ENCODE measurements at places on chromosomes 5 and 9. TPM values are rescaled to one million over a fixed set of nuclear protein-coding genes. Genes with fewer than 3 reads are reported as not detected.

- DNase-seq = peak; percentile 19
Measured at GRCh38 chr5:95530416-95530815, 24.4 kb downstream of the SKIC3 start.

DNA sequence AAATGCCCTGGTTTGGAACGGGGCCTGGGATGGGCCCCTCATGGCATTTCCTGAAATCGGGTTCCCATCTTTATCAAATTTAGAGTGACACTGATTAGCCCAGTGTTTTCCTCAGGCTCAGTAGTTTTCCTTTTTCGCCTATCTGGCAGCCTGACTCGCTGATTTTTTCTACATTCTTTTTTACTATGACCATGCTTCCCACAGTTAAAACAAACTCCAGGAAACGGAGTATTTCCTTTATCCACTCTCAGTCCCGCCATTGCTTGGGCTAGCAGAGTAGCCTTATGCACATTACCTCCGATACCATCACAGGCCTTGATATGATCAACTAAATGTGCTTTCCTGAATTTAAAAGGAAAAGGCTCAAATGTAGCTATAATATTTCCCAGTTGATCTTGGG, 5.5 kb downstream of the OR1Q1 start:
- DNase-seq = peak; percentile 35

DNA sequence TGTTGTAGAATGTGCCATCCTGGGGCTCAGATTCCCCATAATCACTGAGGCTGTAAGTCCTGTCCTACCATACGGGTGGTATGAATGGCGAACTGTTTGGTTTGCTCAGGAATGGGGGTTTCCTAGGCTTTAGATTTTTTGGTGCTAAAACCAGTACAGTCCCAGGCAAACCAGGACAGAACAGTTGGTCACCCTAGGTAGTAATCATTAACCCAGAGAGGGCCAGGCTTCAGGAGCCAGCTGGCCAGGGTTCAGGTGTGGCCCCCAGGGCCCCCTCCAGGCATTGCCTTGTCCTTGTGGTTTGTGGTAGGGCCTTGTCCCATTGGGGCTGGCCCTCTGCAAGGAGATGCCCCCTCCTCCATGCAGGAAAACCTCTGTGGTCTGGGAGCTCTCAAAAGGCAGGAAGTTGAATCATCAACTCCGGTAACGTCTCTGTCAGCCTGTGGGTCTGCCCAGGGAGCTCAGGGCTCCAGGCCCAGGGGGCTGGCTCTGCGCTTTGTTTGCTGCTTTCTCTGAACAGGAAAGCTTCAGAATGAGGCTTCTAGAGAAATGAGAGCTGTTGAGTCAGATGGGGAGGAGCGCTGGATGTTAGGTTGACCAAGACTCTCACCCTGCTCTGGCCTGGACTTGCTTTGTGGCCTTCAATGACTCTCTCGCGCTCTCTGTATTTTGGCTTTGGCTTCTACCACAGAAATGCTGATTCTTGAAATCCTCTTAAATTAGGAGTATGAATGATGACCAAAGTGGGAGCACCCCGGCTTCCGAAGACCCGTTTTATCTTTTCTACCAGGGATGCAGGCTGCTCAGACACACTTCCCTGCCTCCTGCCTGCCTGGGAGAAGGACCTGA, 22.2 kb upstream of the JADE2 start:
- peak; percentile 77 for DNase-seq

DNA sequence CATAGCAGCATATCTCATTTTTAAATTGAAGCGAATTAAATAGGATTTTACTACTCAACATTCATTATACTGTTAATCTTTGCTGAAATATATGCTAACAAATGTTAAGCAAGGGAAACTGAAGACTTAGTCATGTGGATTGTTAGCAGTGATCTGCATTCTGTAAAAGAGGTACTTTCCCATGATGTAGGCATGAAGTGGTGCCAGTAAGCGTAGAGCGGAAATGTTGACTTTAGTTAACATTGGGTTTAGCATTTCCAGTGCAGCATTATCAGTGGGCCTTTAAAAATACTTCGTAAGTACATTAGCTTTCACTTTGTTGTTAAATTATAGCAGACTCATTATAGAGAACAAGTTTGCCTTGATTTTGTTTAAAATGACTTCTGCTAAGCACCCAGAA, 130.3 kb downstream of the CDC42SE2 start:
- peak; percentile 96 for DNase-seq

GRCh38 chr9:121059998-121060636, 10.0 kb upstream of the C5 start:
- DNase-seq = peak; percentile 51

DNA sequence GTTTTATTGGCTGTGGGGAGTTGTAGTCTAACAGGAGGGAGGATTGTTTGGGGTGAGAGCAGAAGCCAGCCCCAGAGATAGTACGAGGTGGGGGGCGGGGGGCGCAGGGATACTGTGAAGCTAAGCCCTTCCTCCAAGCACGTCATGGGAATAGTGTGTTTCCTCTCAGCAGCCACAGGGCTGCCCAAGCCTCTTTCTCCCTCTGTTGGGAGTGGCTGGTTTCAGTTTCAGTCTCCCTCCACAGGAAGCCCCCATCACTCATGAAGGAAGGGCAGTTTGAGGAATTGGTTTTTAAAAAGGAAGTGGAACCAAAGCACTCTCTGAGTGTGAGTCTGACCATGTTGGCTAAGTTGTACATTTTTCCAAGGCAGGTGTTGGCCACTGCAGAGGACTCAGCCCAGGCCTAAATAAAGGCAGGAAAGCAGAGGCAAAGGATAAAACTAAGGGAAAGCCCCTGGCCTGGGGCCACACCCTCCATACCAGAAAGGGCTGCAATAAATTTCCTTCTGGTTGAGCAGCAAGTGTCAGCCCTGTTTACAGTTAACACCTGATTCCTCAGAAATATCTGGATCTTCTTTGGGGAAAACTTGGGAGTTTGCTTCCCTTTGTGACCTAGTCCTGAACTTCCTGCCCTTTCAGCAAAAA, 3.2 kb downstream of the RAB24 start:
- DNase-seq = peak; percentile 92

- DNase-seq = no peak
Measured at GRCh38 chr9:11159318-11159862, 546.6 kb upstream of the PTPRD start.

GRCh38 chr5:74380193-74380592, 260.3 kb downstream of the ENC1 start:
- no peak for DNase-seq

DNA sequence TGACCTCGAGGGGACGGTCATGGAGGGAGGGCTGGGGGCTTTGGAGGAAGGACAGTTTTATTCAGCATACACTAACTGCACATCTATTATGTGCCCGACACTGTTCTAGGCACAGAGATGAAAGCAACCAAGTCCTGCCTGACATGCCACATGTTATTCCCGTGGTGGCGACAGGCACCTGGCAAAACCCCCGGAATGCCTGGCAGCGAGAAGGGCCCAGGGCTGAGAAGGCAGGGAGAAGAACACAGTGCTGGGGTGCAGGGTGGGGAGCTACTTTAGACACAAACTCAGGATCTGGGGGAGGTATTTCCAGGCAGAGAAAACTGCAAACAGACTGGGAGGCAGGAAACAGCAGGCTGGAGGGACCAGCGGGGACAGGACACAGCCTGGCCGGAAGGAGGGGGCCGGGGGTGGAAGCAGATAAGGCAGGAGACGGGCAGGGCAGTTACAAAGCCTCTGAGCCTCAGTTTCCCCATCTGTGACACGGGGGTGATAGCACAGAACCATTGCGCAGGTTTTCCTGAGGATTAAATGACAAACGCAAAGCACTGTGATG, 77.7 kb downstream of the STK10 start:
- DNase-seq = peak; percentile 50

- peak; percentile 14 for DNase-seq
Measured at GRCh38 chr5:100647461-100648230, 112.5 kb downstream of the FAM174A start.

- DNase-seq = no peak
Measured at GRCh38 chr5:73121119-73121463, 716 bp downstream of the TMEM171 start.

The F2RL2 gene
- 0.25 TPM for total RNA-seq

DNA sequence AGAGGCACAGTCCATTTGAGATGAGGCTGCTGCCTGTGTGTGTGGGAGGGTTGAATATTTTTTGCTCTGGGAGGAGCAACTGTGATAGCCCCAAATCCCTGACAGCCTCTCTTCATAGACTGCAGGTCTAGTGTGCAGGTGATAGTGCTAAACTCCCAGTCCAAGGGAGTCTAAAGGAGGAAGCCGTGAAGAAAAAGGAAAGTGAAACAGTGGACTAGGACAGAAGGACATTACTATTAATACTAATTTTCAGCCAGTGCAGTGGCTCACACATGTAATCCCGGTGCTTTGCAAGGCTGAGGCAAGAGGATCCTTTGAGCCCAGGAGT, 295.0 kb downstream of the PDE4D start:
- DNase-seq = no peak

- DNase-seq = no peak
Measured at GRCh38 chr9:87639949-87640348, 86.0 kb upstream of the CTSL start.

The PDLIM7 gene
- 31.5 TPM for total RNA-seq

The PCDHA5 gene
- under 0.01 TPM for total RNA-seq

GRCh38 chr5:175922192-175922885, 45.8 kb downstream of the THOC3 start:
- DNase-seq = no peak

The QRFP gene
- total RNA-seq = not detected

DNA sequence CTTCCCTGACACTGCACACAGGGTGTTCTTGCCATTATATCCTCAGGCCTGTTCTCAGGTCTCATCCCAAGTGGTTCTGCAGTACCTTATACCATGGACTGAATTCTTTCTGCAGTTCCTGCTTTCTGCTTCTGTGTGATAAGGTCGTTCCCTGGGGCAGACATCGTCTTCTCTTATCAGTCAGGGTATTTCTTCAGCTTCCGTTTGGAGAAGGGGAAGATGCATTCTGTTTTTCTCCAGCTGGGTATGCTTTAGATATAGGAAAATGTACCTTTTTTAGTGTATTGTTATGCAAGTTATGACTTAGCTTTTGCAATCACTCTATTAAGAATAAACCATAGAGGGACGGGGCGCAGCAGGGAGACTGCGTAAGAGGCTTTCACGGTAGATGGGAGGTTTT, 31.1 kb downstream of the RALGPS1 start:
- DNase-seq = no peak

The FOXD4L4 gene
- 0.13 TPM for total RNA-seq

The FOXI1 gene
- total RNA-seq = not detected

The ADRB2 gene
- 10.7 TPM for total RNA-seq

GRCh38 chr9:123322273-123323195, 33.5 kb upstream of the CRB2 start:
- no peak for DNase-seq

- DNase-seq = no peak
Measured at GRCh38 chr9:88733651-88734421, 198.9 kb downstream of the NXNL2 start.

The CXCL14 gene
- under 0.01 TPM for total RNA-seq

The GLT6D1 gene
- not detected for total RNA-seq

- DNase-seq = no peak
Measured at GRCh38 chr5:60887096-60887495, 43.0 kb upstream of the ELOVL7 start.

- no peak for DNase-seq
Measured at GRCh38 chr5:169988947-169989346, 8.7 kb upstream of the INSYN2B start.

The TRIM41 gene
- total RNA-seq = 9.1 TPM

DNA sequence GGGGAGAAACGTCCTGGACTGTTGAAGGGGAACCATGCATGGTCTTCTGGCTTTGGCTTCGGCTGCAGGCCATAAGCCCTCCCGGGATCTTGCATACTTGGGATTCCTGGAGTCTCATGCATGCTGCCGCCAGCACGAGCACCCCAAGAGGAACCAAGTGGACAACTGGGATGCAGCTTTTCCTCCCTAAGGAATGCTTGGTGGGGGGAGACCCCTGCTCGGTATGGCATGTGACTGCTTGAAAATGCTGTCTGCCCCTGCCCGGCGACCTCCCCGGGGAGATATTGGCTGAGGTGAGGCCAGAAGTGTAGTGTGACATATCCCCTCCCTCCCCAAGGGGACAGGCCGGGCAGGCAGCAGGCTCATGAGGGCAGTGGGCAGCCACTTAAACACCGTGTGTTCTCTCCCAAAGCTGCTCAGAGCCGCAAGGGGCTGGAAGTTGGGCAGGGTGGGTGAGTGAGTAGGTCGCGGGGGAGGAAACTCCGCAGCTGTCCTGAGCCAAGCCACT, 15.7 kb downstream of the TMEM171 start:
- DNase-seq = no peak

GRCh38 chr9:95462249-95463147, 54.3 kb downstream of the PTCH1 start:
- peak; percentile 65 for DNase-seq

DNA sequence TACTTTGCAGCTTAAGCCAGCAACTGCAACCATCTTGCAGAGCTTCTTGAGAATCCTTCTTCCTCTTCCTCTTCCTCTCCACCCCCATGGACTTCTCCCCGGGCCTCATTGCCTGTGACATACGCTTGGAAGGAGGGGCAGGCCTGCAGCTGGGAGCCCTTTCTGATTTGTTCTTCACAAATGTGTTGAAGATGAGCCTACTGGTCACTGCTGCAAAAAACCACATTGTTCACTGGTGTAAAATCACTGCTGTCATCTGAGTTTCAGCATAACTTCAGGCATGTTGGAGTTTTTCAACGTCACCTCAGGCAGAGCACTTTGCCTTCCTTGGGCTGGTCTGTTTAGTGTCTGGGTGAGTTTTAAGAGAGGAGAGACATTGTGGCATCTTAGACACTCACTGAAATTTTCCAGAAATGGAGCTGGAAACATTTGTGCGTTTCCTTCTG, 7.9 kb downstream of the TJP2 start:
- no peak for DNase-seq

- no peak for DNase-seq
Measured at GRCh38 chr5:6518298-6519057, 69.8 kb downstream of the UBE2QL1 start.

- DNase-seq = no peak
Measured at GRCh38 chr9:136242918-136243525, 2.6 kb downstream of the QSOX2 start.

GRCh38 chr9:29214690-29215253, 1641.5 kb upstream of the C9orf72 start:
- DNase-seq = no peak

The KIF20A gene
- total RNA-seq = 22.4 TPM

DNA sequence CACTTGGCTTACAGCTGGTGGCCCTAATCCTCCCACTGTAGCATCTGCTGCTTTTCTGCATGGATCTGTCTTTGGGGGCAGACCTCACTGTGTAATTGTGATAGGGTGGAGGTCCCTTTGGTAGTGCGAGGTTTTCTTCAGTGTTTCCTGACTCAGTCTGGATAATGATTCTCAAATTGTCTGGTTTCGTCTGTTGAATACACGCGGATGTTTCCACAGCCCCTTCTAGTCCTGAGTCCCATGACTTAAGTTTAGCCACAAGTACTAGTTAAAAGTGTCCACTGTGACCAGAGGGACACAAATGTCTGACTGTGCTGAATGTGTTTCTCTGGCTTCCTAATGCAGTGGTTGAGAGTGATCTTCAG, 70.5 kb downstream of the LMNB1 start:
- no peak for DNase-seq

The PRR7 gene
- total RNA-seq = 2.2 TPM

The LPCAT1 gene
- 26.3 TPM for total RNA-seq

- no peak for DNase-seq
Measured at GRCh38 chr5:71954329-71954728, 152.9 kb upstream of the MAP1B start.

GRCh38 chr9:82247318-82247717, 258.7 kb downstream of the SPATA31D1 start:
- DNase-seq = no peak

GRCh38 chr9:1761807-1762206, 253.3 kb upstream of the SMARCA2 start:
- DNase-seq = no peak

- DNase-seq = no peak
Measured at GRCh38 chr9:87890837-87891236, 8.2 kb downstream of the SPATA31E1 start.

The TRIM14 gene
- 1.9 TPM for total RNA-seq

Data from dermis microvascular lymphatic vessel endothelial cell (primary cell).